ENCODE measurements at places on chromosomes 3 and 15. TPM values are rescaled to one million over a fixed set of nuclear protein-coding genes. Genes with fewer than 3 reads are reported as not detected.

The WDR49 gene
- total RNA-seq: 0.49 TPM

The SLC51B gene
- not detected for total RNA-seq

The HRG gene
- total RNA-seq: not detected

The STRIT1 gene
- total RNA-seq: not detected

The ACTC1 gene
- 1.6 TPM for total RNA-seq

The FAM107A gene
- 0.32 TPM for total RNA-seq

The RYK gene
- 119 TPM for total RNA-seq

The RTP1 gene
- not detected for total RNA-seq

The AGBL1 gene
- total RNA-seq: not detected

The CYP11A1 gene
- total RNA-seq: 0.81 TPM

The INSYN1 gene
- total RNA-seq: 6.1 TPM

The ATP8B4 gene
- 16.6 TPM for total RNA-seq

The PLA2G4D gene
- total RNA-seq: not detected

Data from hair follicle dermal papilla cell (primary cell).